Activated CD4-positive, alpha-beta T cell treated with anti-CD3 and anti-CD28 coated beads for 36 hours (primary cell): ENCODE measurements at places on chromosomes 3 and 15. TPM values are rescaled to one million over a fixed set of nuclear protein-coding genes. Genes with fewer than 3 reads are reported as not detected.

DNA sequence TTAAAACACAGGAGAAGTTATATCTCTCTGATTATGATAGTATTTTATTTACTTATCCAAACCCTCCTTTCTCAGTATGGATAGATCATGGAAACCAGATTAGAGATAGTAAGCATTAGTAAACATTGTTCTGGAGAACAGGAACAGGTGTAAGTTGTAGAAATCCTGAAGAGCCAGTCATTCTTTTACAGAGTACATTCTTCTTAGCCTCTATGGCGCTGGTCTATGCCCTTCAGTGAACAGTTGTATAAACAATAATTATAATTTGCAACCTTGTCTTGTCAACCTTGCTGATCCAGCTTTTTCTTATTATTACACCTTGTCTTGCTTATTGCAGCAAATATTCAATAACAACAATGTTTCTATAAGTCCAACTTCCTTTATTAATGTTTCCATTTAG lies 47.4 kb downstream of the SLC15A2 start:
- no peak for DNase-seq

DNA sequence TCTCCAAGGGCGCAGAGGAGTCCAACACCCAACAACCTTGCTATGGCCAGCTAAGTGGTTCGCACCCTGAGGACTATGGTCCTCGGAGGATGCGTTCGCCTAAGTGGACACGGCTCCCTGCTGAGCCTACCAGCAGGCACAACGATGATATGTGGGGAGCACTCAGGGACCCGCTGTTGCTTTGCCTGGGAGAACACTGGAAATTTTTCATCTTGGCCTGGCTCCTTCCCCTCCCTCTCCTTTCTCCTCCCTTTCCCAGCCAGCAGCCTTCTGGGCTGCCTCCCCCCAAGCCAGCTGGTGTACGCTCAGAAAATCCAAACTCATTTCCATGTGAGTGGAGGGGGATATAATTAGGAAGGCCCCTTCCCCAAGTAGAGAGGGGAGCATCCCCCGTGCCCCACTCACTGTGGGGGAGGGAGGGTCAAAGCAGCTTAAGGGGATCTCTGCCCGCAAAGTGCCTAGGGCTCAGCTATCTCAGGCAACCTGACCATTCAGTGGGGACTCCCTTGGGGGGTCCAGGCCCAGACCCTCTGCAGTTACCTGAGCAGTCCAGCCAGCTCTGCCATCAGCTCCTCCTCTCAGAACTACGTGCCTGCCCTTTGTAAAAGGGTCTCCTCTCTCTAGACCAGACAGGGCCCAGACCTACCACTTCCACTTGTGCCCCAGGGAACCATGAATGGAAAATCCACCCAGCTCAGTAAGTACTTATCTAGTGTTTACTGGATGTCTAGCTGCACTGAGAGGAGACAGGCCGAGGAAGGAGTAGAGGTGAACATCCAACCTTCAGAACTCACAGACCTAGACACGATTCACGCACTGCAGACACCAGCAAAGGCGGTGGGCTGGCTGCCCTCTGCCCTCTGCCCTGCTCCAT lies 742 bp upstream of the SEMA7A start:
- DNase-seq = no peak

COL6A6 gene
- total RNA-seq = not detected

C3orf52 gene
- 9.3 TPM for total RNA-seq

GRCh38 chr15:37107744-37108380 lies 7.5 kb upstream of the MEIS2 start:
- no peak for DNase-seq

MAGEF1 gene
- total RNA-seq = 14.3 TPM

DNA sequence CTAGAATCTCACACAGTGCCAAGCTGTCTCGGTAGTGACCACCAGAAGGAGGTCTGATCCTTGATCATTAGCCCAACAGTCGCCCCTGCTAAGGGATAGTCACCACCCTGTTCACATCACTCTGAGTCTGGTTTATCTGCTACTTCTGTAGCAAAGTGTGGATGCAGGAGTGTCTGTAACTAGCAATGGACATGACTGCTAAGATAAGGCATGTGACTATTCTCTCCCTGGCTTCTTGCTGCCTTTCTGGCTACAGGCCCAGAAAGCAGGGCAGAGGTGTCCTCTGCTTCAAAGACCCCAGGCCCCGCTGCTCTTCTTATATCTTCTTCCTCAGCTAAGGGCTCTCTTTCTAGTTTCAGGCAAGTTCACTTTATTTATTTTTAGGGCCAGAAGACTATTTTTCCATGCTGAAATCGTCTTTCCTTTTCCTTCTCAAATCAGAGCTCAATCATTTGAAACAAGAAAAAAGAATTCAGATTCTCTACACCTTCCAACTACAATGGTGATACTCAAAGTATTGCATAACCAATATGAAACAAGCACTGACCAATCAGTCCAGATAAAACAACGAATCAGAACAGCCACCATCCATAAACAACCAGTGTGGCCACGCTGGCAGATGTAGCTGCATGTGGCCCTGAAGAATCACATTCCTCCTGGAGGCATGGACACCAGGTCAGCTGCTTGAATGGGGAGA lies 8.0 kb upstream of the KNG1 start:
- no peak for DNase-seq

XCR1 gene
- total RNA-seq = not detected

- no peak for DNase-seq
These were observed 17.2 kb downstream of the ACOX2 start for GRCh38 chr3:58519668-58520402.

TTLL3 gene
- total RNA-seq = 49.8 TPM

- DNase-seq = no peak
These were observed 95.4 kb upstream of the CADPS start for GRCh38 chr3:62970648-62971047.

GRCh38 chr3:194769020-194769643 lies 83.4 kb downstream of the FAM43A start:
- peak; percentile 96 for DNase-seq

DNA sequence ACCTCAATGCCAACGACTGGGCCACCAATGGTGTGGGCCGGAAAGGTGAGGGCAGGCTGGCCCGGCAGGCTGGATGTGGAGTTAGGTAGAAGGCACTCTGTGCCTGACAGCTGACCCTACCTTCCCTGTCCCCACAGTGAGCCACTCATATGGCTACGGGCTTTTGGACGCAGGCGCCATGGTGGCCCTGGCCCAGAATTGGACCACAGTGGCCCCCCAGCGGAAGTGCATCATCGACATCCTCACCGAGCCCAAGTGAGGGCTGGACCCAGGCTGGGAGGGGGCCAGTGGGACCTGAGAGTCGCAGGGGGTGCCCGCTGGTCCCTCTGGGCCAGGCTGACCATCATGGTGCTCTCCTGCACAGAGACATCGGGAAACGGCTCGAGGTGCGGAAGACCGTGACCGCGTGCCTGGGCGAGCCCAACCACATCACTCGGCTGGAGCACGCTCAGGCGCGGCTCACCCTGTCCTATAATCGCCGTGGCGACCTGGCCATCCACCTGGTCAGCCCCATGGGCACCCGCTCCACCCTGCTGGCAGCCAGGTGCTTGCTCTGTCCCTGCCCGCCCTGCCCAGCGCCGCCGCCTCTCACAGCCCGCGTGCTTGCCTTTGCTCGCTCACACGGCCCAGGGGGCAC lies 4.5 kb upstream of the FES start:
- no peak for DNase-seq

CACNA2D3 gene
- total RNA-seq = not detected

- no peak for DNase-seq
These were observed 2.8 kb upstream of the NRROS start for GRCh38 chr3:196636369-196637349.

DNA sequence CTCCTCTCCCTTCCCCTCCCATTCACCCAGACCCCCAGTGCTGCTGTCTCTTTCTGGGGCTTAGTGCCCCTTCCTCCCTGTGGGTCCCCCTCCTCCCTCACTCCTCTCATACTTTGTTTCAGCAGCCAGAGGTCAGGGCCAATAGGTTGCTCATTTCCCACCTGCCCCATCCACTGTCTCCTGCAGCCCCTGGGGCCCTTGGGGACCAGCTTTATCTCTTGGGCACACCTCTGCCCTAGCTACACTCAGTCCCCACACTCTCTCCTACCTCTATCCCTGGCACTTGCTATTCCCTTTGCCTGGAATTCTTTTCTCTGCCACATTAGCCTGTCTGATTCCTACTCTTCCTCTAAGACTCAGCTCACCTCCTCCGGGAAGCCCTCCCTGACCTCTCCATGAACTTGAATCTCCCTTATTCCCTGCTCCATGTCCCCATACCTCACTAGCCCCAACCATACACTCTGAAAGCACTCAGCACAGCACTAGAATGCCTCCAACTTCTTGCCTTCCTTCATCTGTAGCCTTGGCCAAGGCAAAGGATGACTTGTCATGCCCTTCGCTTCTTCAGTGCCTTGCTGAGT lies 14.6 kb downstream of the ANPEP start:
- DNase-seq = no peak

GRCh38 chr15:74028646-74029045 lies 34.1 kb downstream of the PML start:
- no peak for DNase-seq

XYLB gene
- total RNA-seq = 5.3 TPM

GOLGA8K gene
- total RNA-seq = 0.63 TPM

DNA sequence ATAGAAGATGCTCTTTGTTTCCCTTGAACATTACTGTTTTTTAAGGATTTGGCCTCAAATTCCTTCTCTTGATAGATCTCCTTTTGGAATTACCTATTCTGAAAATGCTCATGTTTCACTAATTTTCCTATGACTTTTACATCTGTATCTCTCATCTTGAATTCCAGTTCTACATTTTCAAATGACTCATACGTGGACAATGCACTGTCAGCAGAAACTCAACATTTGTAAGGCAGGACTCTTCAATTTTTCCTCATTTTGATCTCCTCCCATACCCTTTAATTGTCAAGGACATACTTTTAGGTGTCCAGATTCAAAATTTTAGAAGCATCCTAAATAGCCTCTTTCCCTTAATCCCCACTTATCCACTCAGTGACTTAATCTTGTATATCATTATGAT lies 341.0 kb upstream of the RASGRP1 start:
- no peak for DNase-seq

DNA sequence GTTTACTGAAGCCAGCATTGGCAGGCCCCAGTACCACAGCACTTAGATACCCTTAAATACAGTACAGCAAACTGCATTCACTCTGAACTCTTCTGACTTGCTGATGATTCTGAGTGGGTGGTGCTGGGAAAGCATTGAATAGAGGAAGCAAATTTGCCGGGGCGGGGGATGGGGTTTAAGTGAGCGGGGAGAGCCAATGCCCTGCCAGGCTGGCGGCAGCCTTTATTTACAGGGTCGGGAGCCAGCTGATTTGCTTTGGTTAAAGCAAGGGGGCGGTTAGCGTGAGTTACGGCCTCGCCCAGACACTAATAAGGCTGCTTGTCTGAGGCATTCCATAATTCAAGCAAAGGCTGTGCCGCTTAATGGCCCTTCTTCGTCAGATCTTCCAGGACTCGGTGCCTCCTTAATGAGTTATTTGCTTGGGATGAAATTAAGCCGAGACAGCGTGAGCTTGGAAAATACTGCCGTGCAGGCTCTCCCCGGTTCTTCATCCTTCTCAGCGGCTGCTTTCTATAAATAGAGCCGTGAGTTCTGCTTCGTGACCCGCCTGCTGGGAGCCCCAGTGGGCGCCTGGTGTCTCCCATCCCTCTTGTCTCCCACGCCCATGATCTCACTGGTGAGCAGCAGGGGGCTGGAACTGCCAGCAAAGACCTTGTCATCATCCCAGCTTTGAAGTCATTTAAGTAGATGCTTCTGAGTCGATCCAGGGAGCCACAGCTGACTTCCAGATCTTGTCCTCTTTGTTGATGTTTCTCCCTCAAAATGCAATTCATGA lies 25.8 kb downstream of the SPSB4 start:
- DNase-seq = peak; percentile 61

- peak; percentile 22 for DNase-seq
These were observed 29.4 kb upstream of the TMEM45A start for GRCh38 chr3:100463002-100463401.

DNA sequence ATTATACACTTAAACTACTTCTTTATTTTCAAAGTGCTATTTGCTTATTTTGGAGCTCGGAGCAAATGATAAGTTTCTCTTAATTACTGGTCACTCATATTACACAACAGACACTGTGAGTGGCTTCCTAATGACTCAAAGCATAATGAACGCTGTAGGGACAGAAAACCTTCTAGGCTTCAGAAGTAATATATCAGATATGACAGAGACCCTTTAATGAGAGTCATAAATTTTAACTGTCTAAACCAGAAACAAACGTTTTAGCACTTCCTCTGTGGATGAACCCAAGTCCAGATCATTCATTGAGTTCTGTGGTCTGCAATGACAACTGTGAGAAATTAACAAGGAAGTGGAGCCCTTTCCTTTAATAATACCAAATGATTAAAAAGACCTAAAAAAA lies 66.6 kb downstream of the ARPP21 start:
- DNase-seq = no peak

- DNase-seq = no peak
These were observed 52.3 kb upstream of the PRR20G start for GRCh38 chr3:127339928-127340861.

SMCO1 gene
- not detected for total RNA-seq
